ENCODE measurements at places on chromosomes 7 and 10. TPM values are rescaled to one million over a fixed set of nuclear protein-coding genes. Genes with fewer than 3 reads are reported as not detected.

GRCh38 chr7:31890198-31890597 lies 180.0 kb downstream of the PDE1C start:
- no peak for DNase-seq

GRCh38 chr10:132281915-132282666 lies 25.7 kb downstream of the STK32C start:
- no peak for DNase-seq

PPP1R17 gene
- total RNA-seq: not detected

GRCh38 chr7:142375710-142376313 lies 118.0 kb upstream of the PRSS58 start:
- DNase-seq: no peak

AP1S1 gene
- total RNA-seq: 57.9 TPM
